Colonic mucosa (tissue), 4 donors: ENCODE measurements at places on chromosomes 11 and 22.

DNA sequence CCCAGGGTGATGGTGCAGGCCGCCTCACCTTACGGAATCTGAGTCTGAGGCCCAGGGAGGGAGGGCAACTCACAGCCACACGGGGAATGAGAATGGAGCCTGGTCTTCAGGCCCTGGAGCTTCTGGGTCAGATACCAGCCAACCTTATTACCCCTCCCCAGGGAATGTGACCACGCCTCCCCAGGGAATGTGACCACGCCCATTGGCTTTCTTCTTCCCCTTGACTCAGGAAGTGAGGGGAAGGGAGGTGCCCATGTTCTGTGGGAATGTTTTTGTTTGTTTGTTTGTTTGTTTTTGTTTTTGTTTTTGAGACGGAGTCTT is 57.5 kb upstream of the RBFOX2 start:
- peak; percentile 23 for DNase-seq

DNA sequence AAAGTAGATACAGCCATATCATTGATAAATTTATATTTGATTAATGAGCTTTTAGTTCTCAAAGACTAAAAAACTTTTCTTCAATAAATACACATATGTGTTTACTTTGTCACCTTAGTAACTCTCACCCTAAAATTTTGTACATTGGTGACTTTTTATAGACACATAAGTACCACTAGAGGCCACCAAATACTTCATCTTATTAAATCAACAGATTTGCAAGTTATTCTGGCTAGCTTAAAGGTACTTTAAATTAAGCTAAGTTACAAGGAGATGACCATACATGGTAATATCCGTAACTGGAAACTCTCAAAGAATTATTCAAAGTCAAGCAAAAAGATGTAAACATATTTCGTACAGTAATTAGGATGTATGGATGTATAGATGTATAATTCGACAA is 112.2 kb downstream of the SBF2 start:
- DNase-seq: no peak

DNA sequence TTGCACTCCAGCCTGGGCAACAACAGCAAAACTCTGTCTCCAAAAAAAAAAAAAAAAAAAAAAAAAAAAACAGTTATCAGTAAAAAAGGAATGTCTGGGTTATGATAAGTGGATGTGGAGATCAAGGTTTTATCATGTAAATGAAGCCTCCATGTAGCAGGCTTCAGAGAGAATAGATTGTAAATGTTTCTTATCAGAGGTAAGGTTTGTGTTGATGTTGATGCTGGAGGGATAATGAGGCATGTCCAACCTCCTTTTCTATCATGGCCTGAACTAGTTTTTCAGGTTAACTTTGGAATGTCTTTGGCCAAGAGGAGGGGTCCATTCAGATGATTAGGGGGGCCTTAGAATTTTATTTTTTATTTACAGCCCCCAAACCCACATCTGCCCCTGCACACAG is 35.4 kb upstream of the TREH start:
- no peak for DNase-seq

DNA sequence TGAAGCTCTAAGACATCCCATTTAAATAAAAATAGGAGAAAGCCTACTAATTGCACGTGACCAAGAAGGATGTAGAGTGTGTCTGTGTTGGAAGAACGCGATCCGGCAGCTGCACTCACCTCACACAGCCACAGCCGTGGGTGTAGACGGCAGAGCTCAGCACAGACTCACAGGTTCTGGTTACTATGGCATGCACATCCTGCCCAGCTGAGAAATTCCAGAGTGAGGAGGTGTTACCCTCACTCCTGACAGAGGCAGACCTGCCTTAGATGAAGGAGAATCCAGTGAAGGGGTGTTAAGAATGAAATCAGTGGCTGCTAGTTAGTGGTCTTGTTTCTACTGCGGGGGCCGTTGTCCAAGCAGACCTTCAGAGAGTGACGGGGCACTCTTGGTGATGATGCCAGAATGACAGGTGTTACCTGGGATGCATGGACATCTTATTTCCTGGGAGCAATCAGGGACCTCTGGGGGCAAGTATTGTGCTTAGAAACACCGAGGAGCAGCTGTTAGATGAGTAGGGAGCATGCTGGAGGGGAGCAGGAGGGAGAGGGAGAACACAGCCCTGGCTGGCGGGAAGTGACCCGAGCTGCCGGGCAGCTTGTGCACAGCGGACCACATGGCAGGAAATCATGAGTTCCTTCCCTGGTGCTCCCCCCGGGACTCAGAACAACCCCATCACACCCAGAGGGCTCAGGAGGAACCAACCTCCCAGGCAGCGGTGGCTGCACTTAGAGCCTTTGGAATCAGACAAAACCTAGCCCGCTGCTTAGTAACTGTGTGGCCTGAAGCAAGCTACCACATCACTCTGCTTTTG is 12.3 kb downstream of the KCNJ5 start:
- DNase-seq: no peak

- no peak for DNase-seq
These were observed 113.1 kb downstream of the ETS1 start for GRCh38 chr11:128474036-128474874.

DNA sequence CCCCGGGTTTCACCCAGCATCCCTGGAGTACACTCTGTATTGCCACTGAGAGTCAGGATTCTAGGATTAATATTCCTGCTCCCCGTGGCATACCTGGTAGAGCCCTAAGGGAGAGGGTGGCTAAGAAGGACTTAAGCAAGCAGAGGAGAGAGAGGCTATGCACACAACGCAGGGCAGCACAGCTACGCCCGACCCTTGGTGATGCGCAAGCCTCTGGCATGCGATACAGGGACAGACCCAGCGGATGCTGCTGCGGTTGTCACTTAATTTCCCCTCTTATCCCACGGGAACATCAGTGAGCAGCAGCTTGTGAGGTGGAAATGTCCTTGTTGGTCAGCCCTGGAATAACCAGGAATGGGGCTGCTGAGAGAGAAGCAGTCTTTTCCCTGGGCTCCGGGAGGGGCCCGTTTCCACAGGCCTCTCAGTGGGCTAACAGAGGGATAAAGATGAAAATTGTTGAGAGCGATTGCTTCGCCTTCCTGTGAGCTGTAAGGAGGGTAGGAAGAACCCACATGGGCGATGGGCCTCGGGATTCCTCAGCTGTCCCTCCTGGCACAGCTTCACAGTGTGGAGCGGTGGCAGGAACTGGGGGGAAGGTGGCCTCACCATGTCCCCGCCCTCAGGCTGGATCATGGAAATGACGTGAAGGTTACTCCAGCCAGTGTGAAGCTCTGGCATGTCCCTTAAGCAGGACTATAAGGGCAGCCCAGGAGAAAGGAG is 48.4 kb upstream of the RAB1B start:
- DNase-seq: no peak

DNA sequence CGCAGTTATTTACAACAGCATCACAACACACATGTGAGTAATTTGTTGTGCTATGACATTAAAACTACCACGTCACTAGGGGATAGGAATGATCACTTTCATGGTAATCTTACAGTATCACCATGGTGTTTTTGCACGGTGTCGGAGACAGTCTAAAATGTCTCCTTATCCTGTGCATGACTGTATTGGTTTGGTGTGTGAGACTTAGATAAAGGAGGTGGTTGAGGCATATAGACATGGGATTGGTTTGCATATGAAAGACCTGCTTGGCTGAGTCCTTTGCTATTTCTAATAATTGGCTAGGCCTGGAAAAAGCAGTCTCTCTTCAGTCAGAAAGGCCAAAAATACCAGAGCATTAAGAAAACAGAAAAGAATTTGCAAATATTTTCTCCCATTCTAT is 30.2 kb downstream of the MSANTD4 start:
- DNase-seq: no peak

DNA sequence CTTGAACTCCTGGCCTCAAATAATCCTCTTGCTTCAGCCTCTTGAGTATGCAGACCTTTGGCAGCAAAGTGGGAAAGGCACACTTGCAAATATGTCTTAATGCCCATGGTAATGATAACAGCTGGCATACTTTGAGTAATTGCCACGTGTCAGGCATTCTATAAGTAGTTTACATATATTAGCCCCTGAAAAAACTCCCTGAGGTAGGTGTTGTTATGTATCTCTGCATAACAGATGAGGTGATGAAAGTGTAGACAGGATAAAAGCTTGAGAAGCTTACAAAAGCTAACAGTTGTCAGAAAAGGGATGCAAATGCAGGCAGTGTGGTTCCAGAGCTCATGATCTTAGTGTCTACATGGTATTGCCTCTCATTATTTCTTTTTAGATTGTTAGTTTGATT is 291.1 kb upstream of the C11orf87 start:
- no peak for DNase-seq

DNA sequence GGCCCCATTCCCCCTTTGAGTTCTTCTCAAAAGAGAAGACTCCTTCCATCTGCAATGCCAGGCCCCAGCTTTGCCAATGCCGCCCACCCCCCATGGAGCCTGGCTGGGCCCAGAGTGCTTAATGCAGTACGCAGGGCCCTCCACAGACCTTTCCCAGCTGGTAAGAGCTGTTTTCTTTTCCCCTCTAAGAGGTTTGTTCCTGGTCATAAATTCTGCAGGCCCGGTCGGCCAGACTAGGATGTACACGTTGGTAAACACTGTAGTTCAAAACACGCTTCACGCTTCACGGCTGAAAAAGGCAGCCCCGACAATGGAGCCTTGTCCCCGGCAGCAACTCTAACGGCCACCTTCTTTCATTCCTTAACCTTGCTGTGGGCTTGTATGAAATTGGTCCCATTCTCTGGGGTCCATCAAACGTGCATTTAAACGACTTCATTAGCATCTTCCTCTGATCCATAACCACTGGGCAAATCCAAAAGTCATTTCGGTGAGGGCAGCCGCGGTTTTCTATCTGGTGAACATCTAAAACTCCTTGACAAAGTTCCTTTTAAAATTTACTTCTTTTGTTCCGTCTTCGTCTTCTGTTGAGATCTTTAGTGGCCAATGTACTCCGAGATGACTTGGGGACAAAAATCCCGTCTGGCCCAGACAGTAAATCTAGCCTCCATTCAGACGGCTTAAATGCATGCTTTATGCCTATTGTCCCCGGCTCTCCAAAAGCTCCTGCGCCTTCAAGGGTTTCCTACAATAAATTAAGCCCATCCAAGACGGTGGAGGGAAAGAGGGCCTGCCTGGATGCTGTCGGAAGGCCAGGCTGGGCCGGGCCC is 60.0 kb upstream of the MYEOV start:
- DNase-seq: peak; percentile 9

- no peak for DNase-seq
These were observed 564.7 kb downstream of the KCNA4 start for GRCh38 chr11:29452146-29452545.

- no peak for DNase-seq
These were observed 5.5 kb downstream of the TOLLIP start for GRCh38 chr11:1303973-1304372.

- DNase-seq: no peak
These were observed 36.2 kb downstream of the DLG2 start for GRCh38 chr11:85590848-85591483.

DNA sequence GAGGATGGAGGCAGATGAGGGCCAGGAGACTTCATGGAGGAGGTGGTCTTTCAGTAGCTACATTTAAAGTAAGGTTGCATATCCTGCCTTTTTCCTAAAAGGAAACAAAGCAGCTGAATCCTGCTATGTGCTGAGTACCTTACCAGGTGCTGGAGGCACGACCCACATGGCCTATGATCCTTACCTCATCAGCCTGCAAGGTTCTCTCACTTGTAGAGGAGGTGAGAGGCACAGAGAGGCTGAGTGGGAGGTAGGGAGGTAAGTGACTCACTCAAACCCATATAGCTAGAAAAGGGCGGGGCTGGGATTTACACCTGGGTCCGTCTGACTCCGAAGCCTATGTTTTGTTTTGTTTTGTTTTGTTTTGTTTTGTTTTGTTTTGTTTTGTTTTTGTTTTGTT is 75.8 kb downstream of the BUD13 start:
- peak; percentile 19 for DNase-seq

GRCh38 chr11:72015511-72016061 is 16.9 kb downstream of the IL18BP start:
- DNase-seq: no peak

- DNase-seq: peak; percentile 90
These were observed 7.6 kb upstream of the KCTD17 start for GRCh38 chr22:37043828-37044538.

DNA sequence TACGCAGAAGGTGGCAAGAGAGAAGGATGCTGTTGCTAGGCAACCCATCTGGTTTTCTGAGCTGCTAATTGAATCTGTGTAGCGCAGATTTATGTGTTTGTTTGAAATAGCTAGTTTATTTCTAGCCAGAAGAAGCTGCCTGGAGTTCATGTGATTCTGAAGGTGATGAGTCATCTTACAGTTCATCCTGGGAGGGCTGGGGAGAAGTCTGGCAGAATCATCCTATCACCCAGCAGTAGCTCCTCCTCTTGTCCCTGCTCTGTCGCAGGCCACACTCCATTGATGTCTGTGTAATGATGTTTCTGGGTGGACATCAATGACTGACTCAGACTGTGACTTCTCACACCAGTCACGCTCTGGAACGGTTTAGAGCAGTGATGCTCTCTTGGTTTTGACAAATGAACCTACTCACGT is 4.8 kb upstream of the FBXO7 start:
- DNase-seq: no peak
